ENCODE measurements at places on chromosomes 7 and 10.

DNA sequence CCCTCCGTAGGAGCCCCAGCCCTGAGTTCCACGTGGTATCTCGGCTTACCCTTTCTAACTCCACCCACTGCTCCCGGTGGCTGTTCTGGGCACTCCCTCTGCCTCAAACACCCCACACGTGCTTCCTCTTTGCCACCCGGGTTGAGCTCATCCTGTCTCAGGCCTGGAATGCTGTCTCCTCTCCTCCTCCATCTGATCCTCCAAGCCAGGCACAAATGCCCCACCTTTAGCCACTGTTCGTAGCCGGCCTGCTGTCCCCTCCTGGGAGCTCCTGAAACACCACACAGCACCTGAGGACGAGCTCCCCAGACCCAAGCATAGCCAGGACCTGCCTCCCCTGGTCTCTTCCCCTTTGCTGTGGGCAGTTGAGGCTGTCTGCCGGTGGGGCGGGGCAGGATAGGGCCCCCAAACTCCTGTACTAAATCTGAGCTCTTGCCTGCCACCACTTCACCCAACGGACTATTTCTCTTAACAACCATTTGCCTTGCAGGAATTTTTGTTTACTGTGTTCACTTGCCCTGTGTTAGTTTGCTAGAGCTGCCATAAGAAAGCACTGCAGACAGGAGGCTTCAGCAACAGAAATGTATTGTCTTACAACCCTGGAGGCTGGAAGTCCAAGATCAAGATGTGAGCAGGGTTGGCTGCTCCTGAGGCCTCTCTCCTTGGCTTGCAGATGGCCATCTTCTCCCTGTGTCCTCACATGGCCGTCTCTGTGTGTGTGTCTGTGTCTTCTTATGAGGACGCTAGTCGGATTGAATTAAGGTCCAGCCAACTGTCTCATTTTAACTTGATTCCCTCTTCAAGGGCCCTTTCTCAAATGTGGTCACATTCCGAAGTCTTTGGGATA is 58.3 kb upstream of the SHH start:
- DNase-seq = no peak

DNA sequence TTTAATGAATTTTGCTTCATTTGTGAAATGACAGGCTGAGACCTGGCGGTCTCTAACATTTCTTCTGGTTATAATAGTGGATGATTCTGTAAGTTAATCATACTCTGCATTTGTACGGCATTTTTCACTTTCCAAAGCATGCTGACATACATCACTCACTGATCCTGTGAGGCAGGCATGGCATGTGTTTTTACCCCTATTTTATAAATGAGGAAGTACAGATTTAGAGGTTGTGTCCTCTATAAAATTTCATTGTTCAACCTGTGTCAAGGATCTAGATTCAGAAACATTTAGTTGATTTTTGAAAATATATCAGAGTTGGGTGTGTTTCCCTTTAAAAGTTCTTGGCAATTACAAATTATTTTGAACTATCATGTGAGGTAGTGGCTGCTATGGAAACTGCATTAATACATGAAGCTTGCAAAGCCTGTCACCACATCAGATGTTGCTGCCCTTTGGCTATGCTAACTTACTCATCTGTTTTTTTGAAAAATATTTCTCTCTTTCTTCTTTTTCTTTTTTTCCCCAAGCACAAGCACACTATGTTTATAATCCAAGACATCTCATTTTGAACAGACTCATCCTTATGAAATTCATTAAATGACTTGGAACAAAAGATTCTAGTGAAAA is 172.7 kb downstream of the GNAI1 start:
- DNase-seq = no peak

DNA sequence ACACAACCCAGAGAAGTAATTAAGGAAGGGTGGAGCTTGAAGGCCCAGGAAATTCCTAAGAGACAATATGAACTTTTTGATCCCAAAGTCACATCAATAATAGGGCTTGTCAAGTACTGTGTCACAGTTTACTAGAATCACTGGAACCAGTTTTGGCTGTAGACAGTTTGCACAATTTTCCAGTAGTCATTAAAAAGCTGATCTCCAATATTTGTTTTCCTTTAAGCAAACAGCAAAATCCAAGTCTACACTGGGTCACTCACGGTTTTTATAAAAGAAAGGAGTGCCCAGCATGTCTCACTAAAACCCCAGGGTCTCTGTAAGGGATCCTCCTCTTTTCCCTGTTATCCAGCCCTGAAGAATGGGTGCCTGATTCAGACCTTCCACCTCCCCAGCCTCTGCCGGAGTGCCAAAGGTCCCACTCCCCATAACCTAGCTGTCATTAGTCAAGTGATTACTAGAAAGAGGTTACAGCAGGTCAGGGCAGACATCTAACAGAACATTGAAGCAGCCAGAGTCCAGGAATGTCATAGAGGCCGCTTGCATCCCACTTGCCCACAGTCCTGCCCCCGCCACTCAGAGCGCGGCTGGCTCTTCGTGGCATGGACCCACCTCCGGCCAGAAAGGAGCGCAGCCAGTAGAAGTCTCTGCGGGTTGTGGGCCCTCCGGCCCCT is 552 bp downstream of the SLC25A16 start:
- DNase-seq = no peak

DNA sequence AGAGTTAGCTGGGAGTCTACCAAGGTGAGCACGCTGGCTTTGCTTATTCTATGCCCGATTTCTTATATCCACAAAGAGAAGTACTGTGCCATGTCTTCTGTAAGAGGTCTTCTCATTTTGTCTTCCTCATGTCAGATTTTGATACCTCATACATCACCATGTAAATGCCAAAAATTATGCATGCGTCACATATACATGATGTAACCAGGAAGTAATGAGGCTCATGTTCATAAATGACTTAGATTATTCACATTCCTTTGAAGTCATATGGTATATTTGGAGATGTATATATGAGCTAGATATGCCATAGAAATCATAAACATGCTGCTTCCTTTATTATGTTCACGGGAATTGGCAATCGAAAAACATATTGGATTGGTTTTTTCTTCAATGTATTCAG is 97.7 kb upstream of the CELF2 start:
- no peak for DNase-seq

DNA sequence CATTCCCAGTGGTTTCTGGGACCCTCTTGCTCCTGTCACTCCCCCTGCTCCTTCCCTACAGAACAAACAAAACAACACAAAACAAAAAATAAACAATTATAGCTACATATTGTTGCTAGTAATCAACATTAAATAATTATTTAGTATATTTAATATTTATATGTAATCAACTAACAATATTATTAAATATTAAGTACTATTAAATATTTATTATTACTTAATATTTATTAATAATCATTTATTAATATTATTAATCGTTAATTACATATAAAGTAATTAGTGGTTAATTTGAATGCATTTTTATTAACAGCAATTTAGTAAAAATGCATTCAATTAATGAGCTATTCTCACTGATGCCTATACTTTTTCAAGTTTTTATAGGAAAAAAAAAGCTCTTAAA is 139.4 kb downstream of the ITGB8 start:
- DNase-seq = no peak

GRCh38 chr10:18446205-18446604 is 205.2 kb downstream of the NSUN6 start:
- DNase-seq = no peak
